Activated T-cell treated with anti-CD3 and anti-CD28 coated beads, Interleukin-2, amount 50 U/mL, for 72 hours (primary cell): ENCODE measurements at places on chromosomes 1 and 21.

DNA sequence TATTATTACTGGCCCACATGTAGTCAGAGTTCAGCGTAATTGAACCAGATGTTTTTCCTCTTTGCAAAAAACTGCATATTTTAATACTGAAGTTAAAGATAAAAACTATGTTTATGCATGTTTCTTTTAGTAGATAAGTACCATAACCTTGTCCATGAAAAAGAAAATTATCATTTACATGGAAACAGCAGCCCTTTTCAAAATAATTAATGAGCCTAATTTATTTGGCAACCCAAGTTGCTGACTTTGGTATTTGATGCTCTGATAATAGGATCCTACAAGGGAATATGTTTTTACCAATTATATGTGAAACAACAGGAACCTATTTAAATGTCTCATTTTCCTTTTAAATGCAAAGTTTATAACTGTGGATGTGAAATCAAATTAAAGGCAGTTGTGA is 281.3 kb upstream of the C1orf105 start:
- DNase-seq = no peak

GRCh38 chr1:230631477-230631876 is 10.8 kb upstream of the COG2 start:
- no peak for DNase-seq

DNA sequence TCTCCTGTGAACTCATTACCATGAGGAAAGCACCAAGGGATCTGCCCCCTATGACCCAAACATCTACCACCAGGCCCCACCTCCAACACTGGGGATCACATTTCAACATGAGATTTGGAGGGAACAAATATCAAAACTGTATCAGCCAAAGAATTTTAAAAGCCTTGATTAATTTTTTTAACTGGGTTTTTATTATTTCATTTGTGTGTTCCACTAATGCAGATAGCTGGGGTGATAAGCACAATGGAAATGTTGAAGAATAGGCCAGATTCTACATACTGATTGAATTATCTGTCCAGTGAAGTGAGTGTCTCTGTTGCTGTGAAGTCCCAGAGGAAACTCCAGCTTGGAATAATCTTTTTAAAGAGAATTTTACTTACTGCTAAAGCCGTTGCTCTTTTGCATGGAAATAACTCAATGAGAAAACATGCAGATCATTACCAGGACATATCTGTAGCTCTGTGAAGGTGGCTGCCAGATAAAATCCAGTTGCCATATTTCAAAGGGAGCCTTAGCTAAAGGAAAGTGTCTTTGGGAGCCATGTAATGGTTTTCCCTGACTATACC is 44.4 kb upstream of the DHCR24 start:
- DNase-seq = no peak

DNA sequence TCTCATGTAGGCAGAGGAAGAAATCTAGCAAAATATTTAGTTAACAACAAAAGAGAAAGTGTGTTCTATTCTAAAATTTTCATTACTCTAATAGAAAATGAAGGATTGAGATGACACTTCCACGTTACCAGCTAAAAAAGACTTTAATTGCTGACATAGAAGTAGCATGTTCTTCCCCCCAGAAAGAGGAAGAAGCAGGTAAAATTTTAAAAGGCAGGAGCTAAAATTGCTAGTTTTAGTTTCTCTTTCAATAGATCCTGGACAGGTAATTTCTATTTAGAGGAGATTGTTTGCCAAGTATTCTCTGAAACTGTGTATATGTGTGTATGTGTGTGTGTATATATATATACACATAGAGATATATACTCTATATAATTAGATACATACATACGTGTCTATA is 248.1 kb upstream of the FMN2 start:
- no peak for DNase-seq

DNA sequence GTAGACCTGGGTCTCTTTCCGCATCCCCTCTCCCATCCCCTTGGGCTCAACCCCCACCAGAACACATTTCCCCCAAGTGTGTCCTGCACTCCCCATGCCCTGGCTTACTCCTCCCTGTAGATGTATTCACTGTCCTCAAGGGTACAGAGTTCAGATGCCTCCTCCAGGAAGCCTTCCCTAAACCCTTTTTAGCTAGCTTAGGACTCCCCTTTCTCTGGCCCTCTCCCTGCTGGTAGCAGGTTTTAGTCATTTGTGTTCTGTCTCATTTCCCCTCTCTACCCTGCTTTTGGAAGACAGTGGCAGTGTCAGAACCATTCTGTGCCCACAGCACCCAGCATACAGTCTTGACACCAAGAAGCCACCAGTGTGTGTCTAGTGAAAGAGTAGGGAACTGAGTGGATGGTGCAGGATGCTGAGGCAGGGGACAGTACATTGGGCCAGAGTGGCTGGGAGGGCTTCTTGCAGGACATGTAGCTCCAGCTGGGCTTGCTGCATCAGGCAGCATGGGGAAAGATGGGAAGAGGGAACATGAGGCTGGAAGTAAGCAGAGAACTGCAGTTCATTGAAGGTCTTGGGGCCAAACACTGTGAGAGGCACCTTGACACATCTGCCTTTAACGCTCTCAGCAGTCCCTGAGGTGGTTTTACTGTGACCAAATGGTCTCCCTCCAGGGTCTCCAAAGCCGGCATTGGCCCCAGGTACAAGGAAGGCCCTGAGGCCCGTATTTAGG is 2.5 kb downstream of the FOXO6 start:
- DNase-seq = no peak

GRCh38 chr21:27743971-27744564 is 777.2 kb upstream of the ADAMTS5 start:
- DNase-seq = no peak

DNA sequence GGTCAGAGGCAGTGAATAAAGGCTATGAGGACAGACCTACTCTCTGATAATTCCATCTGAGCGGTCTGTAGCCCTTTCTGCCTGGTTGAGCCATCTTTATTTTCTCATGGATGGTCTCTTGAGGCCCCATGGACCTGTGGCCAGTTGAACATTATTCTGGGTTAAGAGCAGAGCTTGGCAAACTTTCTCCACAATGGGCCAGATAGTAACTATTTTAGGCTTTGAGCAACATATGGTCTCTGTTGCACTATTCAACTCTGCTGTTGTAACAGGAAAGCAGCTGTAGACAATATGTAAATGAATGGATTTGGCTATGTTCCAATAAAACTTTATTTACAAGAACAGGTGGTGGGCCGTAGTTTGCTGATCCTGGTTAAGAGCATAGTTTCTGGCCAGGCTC is 62.7 kb downstream of the KAZN start:
- DNase-seq = no peak

GRCh38 chr21:27464648-27465047 is 497.8 kb upstream of the ADAMTS5 start:
- no peak for DNase-seq

DNA sequence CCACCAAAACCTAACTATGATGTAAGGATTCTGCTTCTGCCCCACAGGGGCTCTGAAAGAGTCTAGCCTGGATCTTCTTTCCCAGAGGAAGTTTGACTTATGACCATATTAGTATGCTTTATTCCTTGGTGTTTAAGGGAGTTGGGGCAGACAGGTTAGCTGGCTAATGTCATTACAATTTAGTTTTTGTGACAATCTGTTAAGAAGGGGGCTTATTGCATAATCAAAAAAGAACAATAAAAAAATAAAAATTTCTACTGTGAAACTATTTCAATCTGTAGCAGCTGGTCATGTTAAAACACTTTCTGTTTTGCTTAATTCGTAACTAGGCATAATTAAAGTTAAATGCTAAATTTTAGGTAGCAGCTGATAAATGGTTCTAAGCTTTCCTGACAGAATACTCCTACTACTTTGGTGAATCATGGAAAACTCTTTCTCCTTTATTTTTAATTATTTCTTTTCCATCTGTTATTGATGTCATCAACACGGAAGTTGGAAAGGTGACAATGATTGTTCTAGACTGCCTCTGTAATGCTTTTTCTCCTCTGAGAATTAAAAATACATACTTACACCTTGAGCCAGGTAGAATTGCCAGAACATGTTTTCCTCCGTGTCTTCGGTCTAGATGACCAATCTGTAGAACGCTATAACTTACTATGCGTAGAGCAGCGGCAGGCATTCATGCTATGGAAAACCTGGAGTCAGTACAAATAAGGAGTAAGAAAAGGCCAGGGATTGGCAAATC is 18.6 kb downstream of the DYRK3 start:
- no peak for DNase-seq

DNA sequence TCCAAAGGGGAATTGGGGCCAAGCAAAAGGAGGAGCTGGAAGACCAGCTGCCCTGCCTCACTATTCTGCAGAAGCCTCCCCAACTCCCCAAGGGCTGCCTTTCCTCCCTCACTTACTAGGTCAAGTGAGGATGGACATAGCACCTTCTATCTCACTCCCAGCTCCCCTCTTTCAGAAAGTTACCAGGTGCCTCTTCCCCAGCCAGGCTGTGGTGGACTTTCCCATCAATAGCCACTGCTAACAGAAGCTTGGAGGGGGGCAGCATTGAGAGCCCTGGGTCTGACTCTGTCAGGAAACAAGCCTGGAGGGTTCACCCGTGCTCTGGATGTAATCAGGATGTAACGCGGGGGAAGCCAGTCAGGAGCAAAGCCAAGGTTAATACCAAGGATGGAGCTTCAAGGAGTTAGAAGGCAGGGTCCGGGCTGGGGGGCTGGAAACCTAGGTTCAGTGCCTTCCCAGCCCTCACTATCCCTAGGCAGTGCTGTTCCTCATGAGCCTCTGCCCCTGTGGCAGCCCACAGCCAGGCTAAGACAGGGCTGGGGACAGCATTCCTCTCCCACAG is 127.8 kb upstream of the NGF start:
- no peak for DNase-seq

GRCh38 chr1:246179401-246179800 is 327.7 kb downstream of the SMYD3 start:
- no peak for DNase-seq

DNA sequence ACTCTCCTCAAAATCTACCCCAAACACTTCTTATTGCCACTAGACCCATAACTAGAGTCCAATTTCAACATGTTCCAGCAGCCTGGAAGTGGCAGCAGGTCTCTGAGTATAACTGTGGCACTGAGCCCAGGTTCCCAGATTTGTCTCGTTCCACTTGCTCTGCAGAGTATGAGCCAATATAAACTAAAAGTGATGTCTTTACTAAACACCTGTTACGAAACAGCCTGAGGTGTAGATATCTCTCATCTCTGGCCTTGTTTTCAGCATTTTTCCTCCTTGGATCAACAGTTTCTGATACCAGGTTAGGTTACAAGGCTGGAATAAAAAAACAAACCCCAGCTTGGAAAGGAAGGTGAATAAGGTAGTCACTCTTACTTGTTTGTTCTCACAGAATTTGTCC is 25.2 kb upstream of the PRDX6 start:
- DNase-seq = no peak

- no peak for DNase-seq
Measured at GRCh38 chr1:80540149-80540548, 1260.6 kb upstream of the ADGRL2 start.

DNA sequence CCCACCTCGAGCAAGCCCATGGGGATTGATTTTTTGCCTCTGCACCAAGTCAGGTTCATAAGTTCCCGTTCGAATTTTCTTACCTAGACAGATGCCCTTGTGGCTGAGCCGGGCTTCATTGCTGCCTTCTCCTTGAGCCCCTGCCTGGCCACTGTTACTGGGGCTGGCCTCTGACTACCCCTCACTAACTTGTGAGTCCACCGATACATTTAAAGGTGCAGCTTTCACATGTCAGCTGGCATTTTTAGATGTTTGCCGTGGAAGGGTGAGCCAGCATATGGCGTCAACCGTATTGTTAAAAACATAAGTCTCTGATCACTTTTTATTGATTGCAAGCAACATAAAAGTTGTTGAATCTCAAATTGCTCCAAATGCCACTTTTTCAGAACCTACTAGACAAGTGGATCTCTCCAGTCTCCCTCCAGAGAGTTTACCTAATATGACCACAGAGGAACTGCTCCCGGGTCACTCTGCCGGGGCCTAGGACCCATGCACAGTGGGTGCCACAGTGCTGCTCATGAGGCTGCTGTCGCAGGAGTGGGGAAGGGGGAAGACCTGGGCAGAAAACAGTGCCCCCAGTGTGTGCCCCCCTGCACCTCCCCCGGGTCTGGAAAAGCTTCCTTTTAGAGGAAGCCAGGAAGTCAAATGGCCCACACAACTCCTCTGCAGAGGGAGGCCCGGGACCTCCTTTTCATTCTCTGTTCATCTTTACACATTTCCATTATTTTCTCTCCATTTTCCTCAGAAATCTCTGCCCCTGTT is 18.8 kb downstream of the MX1 start:
- no peak for DNase-seq

- DNase-seq = no peak
Measured at GRCh38 chr1:172085317-172085716, 244.0 kb downstream of the DNM3 start.
